ENCODE measurements at places on chromosomes 3 and 15. TPM values are rescaled to one million over a fixed set of nuclear protein-coding genes. Genes with fewer than 3 reads are reported as not detected.

PIERCE2 gene
- 0.54 TPM for total RNA-seq

DNA sequence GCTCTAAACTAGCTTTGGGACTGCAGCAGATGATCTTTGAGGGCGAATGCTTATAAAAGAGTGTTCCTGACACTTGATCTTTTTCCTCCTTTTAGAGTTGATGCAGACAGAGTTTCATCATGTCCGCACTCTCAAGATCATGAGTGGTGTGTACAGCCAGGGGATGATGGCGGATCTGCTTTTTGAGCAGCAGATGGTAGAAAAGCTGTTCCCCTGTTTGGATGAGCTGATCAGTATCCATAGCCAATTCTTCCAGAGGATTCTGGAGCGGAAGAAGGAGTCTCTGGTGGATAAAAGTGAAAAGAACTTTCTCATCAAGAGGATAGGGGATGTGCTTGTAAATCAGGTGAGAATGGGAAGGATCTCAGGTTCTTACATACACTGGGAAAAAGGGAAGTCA, 75.7 kb downstream of the KLHL25 start:
- DNase-seq: no peak

GRCh38 chr3:125431391-125431790, 56.3 kb upstream of the ZNF148 start:
- DNase-seq: peak; percentile 61

CCR3 gene
- not detected for total RNA-seq

DNA sequence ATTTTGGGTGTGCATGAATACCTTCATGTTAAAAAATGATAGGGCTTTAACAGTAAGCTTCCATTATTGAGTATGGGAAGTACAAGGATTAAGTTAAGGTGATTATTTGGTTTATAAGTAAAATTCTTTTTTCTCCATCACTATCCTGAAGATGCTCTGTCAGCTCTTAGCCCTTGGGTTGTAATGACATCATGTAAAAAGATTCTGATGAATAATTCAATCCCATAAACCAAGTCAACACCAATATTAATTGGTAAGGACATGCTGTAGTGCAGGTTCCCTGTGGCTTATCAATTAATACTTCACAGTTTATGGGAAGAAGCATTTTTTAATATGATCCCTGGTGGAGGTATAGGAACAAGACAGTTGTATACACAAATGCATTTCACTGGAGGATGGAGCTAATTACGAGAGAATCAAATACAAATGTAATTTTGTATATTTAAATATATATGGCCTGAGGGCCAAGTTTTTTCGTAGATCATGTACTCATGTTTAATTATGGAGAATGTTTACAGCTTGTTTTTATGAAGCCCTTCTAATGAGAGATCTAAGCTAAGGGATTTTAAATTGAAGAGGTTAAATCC, 87.6 kb downstream of the SLC49A4 start:
- no peak for DNase-seq

- no peak for DNase-seq
These were observed 907 bp upstream of the HERC1 start for GRCh38 chr15:63834500-63835210.

- no peak for DNase-seq
These were observed 941.5 kb downstream of the FHIT start for GRCh38 chr3:60309539-60310268.

- DNase-seq: no peak
These were observed 50.8 kb upstream of the XRN1 start for GRCh38 chr3:142498397-142499180.

RASL12 gene
- not detected for total RNA-seq

RIOX2 gene
- 29.1 TPM for total RNA-seq

- peak; percentile 30 for DNase-seq
These were observed 28.6 kb upstream of the VPS8 start for GRCh38 chr3:184783319-184783718.

DNA sequence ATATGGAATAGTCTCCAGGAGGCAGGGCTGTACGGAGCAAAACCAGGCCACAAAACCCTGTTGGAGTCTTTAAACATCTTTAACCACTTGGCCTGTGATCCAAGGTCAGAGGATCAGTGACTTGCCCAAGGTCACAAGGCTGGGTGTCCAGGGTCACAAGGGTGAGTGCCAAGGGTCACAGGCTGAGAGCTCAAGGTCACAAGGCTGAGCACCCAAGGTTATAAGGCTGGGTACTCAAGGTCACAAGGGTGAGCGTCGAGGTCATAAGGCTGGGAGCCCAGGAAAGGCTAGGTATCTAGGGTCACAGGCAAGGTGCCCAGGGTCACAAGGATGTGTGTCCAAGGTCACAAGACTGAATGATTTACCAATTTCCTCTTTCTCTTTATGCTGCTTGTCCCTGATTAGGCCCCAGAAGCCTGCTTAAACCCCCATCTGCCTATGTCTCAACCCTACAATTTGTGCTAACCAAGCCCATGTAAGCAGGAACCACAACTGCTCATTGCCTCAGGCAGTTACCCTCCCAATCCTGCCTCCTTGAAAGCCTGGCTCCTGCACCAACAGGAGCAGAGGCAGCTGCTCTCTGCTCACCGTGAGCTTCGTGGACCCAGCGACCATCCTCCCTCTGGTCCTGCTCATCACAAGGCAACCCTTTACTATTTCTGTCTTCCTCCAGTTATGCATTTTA, 51.5 kb downstream of the MGLL start:
- peak; percentile 28 for DNase-seq

DNA sequence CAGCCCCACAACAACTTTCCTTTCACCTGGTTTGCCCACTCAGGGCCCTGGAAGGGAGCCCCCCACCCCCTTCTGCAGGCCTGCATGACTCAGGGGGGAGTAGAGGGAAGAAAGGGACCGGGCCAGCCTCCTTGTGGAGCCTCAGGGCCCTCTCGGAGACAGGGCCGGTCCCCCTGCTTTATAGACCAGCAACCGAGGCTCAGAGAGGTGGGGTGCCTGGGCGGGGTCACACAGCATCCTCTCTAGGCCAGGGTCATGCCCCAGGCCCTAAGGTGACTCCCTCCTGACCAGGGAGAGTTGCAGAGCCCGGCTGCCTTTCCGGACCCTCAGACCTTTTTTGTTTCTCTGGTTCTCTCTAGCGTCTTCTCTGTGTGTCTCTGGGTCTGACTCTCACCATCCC, 211.3 kb downstream of the TBC1D2B start:
- no peak for DNase-seq

DNA sequence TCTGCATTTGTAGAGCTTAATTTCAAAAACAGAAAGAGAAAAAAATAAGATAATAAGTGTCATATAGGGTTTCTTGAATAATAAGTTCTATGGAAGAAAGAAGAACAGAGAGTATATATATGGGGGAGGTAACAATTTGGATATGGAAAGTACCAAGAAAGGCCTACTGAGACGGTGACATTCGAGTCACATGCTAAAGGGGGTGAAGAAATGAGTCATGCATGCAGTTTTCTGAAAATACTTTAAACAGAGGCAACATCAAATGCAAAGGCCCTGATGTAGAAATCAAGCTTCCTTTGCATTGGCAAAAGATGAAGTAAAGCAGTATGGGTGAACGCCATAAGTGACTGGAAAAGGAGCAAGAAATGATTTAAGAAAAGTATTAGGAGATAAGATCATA, 371.6 kb upstream of the ZNF385D start:
- DNase-seq: no peak

GRCh38 chr15:32851572-32851971, 133.8 kb downstream of the GREM1 start:
- DNase-seq: peak; percentile 89

GRCh38 chr15:60052796-60053195, 48.7 kb downstream of the FOXB1 start:
- DNase-seq: no peak

- no peak for DNase-seq
These were observed 37.4 kb downstream of the KLHL25 start for GRCh38 chr15:85757073-85757938.

- no peak for DNase-seq
These were observed 61.7 kb downstream of the TAMM41 start for GRCh38 chr3:11784971-11785377.

DNA sequence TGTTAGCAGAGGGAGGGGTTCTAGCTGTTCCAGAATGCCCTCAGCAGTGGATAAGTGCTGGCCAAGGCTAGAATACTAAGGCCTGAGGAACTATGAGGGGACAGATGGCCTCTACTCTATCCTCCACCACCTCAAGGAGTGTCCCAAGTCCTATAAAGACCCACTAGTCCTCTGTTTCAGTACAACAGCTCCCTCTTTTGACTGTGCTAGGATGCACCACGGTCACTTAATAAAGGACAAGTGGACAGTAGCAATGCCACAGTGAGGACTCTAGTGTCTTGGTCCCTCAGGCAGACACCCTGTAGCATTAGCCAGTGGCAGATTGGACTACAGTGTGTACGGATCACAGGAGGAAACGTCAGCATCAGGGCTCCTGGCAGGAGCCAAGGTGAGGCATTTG, 171.8 kb upstream of the PROK2 start:
- DNase-seq: no peak

DNA sequence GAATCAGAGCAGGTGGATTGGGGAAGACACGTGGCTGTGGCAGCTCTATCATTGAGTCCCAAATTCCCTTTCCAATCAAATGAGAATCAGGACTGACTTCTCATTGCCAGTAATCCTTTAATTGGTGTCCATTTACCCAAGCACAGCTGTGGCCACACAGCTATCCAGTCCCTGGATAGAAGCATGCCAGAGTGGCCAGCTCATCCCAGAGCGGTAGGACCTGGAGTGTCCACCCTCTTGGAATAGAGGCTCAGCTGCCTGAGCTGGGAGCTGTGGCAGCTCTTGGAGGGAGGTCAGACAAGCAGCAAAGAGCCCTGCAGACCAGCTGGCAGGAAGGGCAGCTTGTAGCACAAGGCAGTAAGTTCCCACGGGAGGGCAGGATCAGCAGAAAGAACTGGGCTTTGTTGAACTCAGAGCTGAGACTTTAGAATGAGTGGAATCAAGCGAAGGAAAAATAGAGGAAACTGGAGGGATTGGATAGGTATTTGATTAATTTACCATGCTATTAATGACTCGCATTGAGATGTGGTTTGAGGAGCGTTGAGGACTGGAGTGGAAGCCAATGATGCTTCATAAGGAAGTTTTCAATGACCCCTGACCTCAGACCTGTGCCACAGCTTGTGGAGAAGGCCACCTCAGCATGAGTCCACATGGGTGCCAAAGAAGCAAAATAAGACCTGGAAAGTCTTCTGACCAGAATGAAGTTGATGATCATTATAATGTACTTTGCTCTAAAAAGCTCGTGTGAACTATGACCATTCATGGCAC, 6.9 kb upstream of the ALPK3 start:
- peak; percentile 29 for DNase-seq

MCTP2 gene
- 1.8 TPM for total RNA-seq

CD86 gene
- total RNA-seq: not detected

- DNase-seq: peak; percentile 53
These were observed 4.1 kb downstream of the FBLN2 start for GRCh38 chr3:13552857-13553652.

TOPAZ1 gene
- not detected for total RNA-seq

- DNase-seq: no peak
These were observed 19.5 kb downstream of the ARIH2 start for GRCh38 chr3:48938156-48938555.

GRCh38 chr3:38689774-38690173, 40.3 kb upstream of the SCN5A start:
- DNase-seq: no peak

- peak; percentile 33 for DNase-seq
These were observed 109.2 kb downstream of the CPNE4 start for GRCh38 chr3:131925571-131925970.

ARPP19 gene
- total RNA-seq: 122 TPM

DNA sequence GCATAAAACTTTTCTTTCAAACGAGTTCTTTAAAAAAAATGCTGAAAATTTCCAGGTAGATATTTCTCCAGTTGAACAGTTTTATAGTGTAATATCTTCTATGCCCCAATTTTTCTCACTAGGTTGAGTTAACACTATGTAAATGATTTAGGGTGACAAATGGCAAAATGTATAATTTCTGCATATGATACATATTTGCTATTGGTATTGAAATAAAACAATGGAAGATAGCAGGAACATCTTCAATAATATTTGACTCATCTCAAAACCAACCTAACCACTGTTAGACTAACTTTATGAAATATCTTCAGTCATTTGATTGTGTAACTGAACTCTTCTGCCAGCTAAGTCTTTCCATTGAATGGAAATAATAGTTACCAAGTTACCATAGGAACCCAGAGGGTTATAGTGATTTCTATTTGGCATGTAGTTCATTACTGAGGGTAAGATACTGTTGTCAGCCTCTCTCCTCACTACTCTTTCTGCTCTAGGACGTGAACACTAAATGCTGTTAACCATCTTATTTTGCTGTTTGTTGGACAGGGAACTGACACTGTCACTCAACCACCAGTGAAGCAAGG, 824.7 kb upstream of the NECTIN3 start:
- peak; percentile 44 for DNase-seq

IQCB1 gene
- total RNA-seq: 13.9 TPM

ASB14 gene
- not detected for total RNA-seq

DNA sequence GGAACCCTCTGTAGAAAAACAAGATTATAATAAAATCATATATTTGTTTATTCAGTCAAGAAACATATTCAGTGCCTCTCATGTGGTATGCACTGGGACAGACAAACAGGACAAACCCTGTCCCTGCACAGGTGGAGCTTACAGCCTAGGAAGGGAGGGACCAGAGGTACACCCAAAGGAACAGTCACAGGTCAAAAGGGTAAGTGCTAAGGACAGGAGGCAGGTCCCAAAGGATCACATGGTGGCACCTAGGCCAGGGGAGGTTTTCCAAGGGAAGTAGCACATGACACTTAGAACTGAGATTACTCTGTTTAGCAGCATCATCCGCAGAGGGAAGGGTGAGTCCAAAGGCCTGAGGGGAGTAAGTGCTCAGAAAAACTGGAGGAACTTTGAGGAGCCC, 254.4 kb upstream of the ARRDC4 start:
- no peak for DNase-seq

DNA sequence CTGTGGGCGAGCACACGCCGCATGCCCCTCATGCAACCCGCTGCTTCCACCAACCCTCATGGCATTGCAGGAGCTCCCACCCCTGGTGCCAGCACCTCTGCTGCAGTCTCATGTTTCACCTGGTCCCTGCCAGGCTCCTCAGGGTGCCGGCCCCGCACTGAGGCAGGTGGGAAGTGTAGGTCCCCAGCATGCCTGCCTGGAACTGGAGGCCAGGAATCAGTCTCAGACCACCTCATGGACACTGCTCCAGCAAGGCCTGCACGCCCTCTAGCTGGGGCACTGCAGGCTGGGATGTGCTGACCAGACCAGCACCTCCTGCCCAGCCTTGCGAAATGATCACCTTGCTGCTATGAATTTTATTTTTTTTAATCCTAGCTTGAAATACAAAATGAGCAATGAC, 39.1 kb downstream of the OCA2 start:
- DNase-seq: no peak

Measured in GM23248 (cell line).